ENCODE measurements at places on chromosomes 3 and 15. TPM values are rescaled to one million over a fixed set of nuclear protein-coding genes. Genes with fewer than 3 reads are reported as not detected.

GRCh38 chr15:67146875-67147381 lies 81.5 kb downstream of the SMAD3 start:
- DNase-seq: no peak

- no peak for DNase-seq
Measured at GRCh38 chr3:35383216-35383615, 256.1 kb upstream of the ARPP21 start.

- no peak for DNase-seq
Measured at GRCh38 chr3:178750639-178751300, 214.5 kb downstream of the KCNMB2 start.

GRCh38 chr3:129344540-129345220 lies 66.0 kb downstream of the HMCES start:
- no peak for DNase-seq

GRCh38 chr3:188264226-188265207 lies 110.6 kb downstream of the LPP start:
- DNase-seq: no peak

Gene EXOG
- total RNA-seq: 27.7 TPM
